ENCODE measurements at places on chromosomes 1 and 21.

GRCh38 chr1:94875794-94876193 lies 51.1 kb downstream of the CNN3 start:
- DNase-seq = no peak

DNA sequence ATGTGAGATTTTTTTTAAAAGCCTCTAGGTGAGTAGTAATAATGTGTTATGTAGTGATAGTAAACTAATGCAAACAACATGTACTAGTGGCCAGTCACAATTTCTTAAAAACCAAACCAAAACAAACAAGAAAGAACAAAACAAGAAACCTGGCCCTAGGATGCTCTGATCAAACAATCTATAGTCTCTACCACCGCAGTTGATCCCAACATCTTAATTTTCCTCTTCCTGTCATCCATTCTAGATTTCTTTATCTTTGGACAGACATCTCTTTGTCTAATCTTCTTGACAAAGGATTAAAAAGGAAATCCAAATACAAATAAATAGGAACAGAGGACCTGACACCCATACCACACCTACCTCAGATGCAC lies 188.2 kb upstream of the ADAMTS5 start:
- DNase-seq = no peak

GRCh38 chr1:40796939-40797667 lies 13.5 kb downstream of the KCNQ4 start:
- no peak for DNase-seq

GRCh38 chr21:42663860-42664535 lies 10.6 kb downstream of the PDE9A start:
- DNase-seq = no peak

- DNase-seq = no peak
Observed at GRCh38 chr21:40845441-40845995, 1.4 kb downstream of the DSCAM start.

DNA sequence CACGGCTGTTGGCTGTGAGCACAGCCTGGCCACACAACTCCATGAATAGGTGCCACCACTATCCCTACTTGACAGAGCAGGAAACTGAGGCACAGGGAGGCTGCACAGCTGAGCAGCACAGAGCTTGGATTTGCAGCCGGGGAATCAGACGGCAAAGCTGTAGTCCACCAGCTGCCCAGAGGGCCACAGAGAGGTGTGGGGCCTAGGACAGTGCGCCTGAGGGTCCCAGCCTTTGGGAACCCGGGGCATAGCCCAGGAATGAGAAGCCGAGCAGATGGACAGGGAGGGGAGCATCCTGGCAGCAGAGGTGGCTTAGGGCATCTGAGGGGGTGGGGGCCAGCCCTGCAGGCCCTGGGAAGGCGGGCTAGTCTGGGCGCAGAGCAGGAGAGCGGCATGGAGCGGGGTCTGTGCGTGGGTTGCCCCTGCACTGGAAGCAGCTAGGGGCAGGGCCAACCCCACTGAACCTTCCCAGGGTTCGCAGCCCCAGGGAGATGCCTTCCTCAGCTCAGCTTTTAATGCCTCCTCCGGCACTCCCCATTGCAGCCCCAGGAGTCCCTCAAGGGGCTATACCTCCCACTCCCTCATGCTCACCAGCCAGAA lies 46.2 kb upstream of the COL18A1 start:
- DNase-seq = no peak

GRCh38 chr1:227910511-227911153 lies 37.1 kb downstream of the WNT9A start:
- DNase-seq = no peak

- DNase-seq = peak; percentile 61
Observed at GRCh38 chr1:198157847-198158725, 1.3 kb downstream of the NEK7 start.

DNA sequence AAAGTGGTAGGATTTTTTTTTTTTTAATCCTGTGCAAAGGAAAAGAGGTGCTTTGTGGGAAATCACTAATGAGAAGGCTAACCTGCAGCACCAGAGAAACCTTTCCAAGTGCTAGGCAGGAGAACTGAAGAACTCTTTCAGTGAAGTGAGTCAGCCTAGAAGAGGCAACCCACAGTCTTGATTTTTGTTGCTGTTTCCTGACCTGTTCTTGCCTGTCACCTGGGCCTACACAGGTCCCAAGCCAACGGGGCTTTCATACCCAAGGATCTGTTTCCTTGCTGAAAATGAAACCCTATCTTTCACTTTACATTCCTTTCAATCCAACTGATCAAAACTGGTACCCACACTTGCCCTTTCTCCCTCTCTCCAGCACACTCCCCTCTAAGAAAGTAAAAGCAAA lies 7.1 kb upstream of the IKBKE start:
- DNase-seq = no peak

DNA sequence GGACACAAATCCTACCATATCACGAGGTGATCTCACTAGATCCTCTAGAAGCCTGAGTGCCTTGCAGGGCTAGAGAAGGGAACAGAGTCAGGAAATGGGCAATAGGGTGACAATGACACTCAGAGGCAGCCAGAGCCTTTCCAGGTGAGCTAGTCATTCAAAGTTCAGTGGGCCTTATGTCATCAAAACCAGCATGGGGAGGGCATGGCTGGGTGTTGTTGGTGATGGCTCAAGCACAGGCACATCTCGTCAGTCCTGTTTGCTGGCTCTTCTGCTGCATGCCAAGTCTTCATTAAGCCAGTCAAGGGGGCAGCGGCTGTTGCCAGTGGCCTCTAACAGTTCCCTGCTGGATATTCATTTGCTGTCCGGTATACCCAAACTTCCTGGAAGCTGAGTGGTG lies 99.6 kb upstream of the USP24 start:
- no peak for DNase-seq

- DNase-seq = no peak
Observed at GRCh38 chr1:241485554-241485992, 34.0 kb downstream of the FH start.

DNA sequence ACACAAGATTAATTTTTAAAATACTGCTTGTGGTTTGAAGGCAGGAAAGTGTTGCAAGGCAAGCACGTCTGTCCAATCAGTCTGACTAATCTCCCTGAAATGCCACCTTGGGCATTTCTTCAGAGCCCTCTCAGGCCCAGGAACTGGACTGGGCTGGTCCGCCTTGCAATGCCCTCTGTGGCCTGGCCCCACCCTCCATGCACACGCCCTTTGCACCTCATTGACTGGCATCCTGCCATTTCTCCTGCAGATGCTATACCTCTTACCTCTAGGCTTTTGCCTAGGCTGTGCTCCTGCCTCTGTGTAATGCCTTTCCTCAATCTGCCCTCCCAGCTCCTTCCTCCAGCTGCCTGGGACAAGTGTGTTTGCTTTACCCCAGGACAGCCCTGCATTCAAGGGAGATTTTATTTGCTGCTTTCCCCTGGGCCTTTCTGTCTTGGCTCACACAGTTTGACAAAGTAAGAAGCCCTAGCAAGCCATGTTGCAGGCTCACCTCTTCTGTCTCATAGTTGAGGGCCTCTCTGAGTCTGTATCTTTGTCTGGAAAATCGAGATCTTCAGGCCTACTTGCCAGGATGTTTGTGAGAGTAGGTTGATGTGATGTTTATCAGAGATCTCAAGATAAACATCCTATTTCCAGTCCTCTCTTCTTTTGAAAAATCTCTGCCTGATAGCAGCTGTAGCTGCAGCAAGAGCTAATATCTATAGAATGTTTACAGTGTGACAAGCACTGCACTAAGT lies 149.2 kb upstream of the JUN start:
- no peak for DNase-seq

DNA sequence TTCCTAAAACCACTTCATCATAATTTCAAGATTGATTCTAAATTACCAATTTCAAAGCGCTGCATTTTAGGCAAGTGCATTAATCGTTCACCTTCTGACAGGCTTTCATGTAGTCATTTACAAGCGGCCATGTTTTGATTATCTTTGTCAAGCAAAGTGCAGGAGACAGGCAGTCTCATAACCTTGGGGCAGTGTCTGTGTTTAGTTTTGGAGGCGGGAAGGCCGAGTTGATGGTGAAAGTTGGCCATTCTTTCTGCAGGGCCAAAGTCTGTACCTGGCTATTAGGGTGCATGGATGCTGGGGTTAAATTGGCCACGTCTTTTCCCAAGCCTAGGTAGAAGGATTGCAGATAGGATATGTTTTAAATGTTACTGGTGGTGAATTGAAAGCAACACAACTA lies 2.9 kb downstream of the AGPAT3 start:
- DNase-seq = no peak

GRCh38 chr1:184513421-184513820 lies 126.6 kb downstream of the C1orf21 start:
- DNase-seq = no peak

- no peak for DNase-seq
Observed at GRCh38 chr1:230575886-230576500, 66.3 kb upstream of the COG2 start.

- no peak for DNase-seq
Observed at GRCh38 chr1:41413748-41414281, 52.6 kb downstream of the FOXO6 start.

DNA sequence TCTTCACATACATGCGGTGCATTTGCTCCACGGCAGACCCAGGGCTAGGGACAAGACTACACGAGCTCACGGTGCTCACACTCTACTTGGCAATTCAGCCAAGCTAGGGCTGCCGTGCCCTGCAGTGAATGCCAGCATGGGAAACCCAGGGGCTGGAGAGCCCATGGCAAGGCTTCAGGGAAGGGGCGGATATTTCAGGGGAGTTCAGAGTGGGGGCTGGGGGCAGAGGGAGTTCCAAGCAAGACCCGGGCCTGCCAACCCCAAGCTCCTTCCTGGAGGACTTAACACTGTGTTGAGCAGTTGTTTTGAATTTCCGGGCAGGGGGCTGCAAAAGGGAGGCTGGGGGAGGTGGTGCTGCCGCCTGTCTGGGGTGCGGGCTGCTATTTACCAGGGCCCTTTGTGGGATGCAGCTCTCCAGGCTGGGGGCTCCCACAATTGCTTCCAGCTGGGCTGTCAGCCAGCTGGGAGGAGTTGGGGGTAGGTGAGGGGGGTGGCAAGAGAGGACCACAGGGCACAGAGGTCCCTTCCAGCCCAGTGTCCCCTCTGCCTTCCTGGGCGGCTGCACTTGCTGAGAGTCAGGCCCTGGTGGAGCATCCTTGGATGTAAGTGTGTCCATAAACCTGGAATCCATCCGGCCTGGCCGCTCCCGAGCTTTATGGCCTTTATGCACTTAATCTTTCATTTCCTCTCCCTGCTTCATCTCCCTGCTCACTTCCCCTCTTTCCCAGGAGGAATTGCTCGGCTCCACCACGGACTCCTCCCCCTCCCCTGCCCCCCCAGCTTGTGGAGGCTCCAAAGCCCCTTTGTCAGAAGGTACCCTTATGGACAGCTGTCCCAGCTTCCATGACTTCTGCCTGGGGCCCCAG lies 55.8 kb upstream of the SSBP3 start:
- no peak for DNase-seq

DNA sequence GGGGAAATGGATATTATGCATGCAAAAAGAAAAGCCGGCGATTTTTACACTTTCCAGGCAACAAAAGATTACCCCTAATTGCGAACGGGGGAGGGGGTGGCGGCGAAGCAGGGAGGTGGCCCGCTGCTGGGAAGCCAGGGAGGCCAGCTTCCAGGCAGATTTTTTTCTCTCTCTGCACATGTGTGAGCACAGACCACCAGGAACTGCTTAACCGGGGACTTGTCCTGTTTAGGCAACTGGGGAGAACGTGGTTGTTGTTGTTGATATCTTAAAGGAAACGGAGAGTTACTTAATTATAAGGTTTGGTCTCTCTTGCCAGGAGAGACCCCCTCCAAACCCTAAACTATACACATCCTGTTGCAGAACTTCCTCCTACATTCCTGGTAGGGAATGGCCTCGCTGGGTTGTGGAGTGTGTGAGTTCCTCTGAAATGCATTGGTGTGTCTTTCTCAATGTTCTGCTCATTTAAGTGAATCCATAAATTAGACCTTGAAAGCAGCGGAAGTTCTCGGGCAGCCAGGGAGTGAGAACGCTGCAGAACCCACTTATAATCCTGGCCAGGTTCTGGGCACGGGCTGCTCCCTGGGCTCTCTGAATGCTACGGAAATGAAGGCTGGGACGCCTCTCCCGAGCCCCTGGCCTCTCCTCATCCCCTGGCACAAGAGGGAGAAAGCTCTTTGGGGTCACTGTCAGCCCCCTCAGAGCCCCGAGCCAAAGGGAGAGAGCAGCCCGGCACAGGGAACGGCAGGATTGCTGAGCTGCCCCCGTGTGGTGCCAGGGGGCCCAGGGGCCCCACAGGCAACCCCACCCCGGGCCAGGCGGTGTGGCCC lies 250.0 kb downstream of the FOXD2 start:
- DNase-seq = no peak

DNA sequence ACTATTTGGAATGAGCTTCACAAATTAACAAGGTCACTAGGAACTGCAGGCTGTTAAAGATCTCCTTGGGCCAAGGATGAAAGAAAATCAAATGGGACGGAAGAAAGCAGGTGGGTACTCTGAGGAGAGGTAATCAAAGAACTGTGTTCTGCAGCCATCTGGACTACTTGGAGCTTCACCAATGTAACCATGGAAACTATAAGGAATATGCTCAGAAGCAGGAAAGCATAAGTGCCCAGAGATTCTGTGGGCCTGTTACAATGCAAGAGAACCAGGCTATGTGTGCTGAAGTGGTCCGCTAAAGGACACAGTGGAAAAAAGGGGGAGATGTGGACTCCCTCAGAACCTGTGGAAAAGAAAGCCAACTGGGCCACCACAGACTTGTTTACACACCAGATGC lies 238.5 kb downstream of the PTGER3 start:
- no peak for DNase-seq

GRCh38 chr1:178344513-178345091 lies 152.2 kb downstream of the CLEC20A start:
- DNase-seq = no peak

DNA sequence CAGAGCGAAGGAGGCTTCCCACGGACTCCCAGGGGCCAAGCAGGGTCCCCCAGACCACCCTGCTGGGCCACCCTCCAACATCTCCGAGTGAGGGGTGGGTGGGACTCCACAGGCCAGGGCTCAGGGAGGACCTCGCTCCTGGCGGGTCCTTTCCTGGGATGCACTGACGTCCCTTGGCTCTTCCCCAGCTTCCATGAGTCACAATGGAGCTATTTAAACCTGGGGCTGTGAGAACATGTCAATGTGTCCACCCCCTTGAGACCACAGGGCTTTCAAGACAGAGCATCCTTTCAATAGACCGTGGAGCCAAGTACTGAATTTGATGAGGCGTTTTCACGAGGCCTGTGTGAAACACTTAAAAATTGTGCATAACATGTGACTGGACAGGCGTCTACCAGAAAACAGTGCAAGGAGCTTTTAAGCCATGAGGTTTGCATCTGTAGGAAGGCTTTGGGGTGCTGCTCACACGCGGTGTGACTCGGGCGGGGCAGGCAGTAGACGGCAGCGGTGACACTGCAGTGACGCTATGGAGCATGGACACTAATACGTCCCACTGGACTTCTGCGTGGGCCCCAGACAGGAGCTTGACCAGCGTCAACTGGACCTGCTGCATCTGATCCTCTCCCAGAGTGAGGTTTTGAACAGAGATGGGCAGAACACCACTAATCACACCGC lies 24.1 kb upstream of the NPHP4 start:
- DNase-seq = no peak
